Germinal center (tissue), 1 donor: ENCODE measurements at places on chromosomes 16 and 17.

- no peak for DNase-seq
These were observed 58.4 kb upstream of the IRX3 start for GRCh38 chr16:54344646-54345630.

DNA sequence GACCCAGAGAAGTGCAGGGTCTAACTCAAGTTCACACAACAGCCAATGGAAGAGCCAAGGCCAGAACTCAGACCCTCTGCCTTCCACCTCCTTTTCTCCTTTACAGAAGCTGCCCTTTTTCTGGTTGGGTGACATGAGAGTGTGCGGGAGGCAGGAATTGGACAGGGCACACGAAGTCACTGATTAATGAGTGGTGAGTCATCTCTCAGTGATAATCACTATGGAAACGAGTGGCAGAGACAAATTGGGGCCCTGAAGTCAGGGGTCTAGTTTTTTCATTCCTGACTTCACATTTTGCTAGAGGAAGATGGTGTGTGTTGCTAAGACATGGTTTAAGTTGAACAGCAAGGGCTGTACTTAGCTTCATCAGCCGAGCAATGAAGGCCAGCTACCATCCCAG is 312.7 kb upstream of the CCL2 start:
- DNase-seq: no peak

DNA sequence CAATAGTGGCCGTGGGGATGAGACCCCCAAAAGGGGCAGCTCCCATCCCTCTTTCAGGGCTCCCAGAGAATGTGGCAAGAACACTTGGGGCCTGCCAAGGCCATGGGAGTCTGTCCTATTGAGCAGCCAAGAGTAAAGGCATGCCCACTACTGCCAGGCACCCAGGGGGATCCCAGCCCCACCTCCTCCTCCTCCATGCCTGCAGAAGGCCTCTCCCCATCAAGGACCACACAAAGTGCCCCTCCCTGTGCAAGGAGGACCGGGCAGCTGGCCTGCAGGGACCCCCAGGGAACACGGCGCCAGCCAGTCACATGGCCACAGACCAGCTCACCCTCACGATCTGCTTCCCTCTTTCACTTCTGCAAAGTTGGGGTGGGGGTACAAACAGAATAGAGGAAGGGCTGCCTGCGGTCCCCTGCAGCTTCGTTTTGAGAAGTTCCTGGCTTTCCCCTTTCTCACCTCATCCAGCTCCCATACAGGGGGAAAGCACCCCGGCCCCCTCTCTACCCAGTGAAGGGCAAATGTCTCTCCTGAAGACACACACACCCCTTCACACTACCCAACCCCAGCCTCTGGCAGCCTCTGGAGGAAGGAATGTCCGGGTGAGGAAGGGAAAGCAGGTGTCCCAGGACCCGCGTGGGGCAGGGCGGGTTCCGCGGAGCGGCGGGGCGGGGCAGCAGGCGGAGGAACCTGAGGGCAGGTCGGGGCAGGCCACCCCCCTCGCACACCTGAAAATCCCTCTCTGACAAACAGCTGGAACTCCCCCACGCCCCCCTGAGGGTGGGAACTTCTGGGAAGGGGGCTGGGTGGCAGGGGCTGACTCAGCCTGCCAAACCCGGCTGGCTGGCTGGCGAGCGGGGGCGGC is 2.0 kb downstream of the PPP1R9B start:
- peak; percentile 88 for DNase-seq

DNA sequence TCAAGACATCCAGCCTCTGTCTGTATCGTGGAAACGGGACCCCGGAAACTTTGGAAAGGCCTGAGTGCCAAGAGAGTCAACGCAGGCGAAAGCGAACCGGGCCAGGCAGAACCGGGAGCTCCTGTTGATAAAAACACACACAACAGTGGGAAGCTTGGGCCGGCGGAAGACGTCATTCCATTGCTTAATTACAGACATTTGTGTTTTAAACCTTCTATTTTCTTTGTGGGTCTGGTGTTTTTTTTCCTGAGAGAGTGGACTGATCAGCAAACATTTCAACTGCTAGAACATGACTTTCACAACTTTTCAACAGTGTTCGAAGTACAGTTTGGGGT is 878 bp upstream of the RNF157 start:
- DNase-seq: no peak

DNA sequence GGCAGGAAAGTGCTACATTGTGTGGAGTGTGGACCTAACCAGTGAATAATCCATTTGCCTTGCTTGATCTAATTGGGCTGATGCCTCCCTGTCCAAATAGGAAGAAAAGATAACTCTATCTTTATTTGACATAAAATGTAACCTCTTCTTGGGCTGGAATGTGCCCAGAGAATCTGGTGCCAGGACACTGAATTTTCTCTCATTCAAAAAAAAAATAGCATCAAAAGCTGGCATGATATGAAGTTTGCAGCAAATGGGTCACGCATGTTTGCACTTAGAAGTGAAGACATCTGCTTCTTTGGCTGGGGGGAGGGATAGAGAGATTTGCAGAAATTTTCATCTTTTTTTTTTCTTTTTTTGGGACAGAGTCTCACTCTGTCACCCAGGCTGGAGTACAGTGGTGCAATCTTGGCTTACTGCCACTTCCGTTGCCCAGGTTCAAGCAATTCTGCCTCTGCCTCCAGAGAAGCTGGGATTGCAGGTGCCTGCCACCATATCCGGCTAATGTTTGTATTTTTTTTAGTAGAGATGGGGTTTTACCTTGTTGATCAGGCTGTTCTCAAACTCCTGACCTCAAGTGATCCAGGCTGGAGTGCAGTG is 478.2 kb upstream of the EEF2KMT start:
- no peak for DNase-seq

GRCh38 chr17:9016941-9017552 is 4.3 kb upstream of the NTN1 start:
- DNase-seq: no peak

GRCh38 chr17:43573579-43574321 is 27.6 kb upstream of the ETV4 start:
- no peak for DNase-seq

DNA sequence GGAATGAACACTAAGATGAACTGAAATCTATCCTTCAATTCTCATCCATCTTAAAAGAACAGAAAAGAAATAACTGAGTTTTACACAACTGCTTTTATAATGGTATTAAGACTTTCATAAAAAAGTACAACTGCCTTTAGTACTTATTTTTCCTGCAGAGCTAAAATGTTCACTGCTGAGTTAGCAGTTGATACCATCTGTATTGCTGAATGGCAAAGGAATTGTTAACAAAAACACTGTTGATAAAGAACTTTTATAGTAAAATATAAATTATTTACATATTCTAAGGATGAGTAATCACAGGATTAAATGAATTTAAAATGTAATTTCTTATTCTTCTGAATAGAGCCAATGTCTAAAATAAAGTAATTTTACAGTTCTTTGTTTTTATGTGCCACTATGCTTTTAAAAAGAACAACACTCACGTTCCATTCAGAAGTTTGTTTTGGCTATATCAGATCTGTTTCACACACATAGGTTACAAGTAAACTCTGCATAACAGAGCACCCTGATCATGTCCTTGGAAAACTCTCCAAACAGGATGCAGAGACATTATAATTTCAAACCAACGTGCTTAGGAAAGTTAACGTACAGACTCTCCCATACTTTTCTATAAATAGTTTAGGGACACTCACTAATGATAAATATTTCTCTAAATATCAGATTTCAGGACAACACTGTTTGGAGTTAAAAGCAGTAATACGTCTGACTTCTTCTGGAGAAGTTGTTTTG is 151.1 kb downstream of the ITFG1 start:
- no peak for DNase-seq

GRCh38 chr16:66028510-66029216 is 337.8 kb upstream of the CDH5 start:
- DNase-seq: no peak

GRCh38 chr16:64656471-64656870 is 465.4 kb downstream of the CDH11 start:
- no peak for DNase-seq

DNA sequence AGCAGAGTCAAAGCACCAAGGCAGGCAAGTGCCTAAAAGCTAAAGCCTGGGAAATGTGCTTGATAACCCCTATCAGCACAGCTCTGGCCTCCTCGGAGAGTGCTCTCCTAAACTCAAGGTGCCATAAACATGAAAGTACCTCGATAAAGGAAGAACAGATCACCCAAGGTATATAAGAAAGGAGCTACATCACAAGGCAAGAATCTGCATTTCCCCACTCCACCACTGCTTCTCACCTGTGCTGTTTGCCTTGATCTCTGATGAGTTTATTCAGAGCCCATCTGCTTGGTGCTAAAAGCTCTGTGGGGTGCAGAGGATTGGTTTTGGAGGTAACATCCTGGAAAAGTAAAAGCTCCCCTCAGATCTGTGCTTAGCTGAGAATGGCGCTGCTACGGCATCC is 449.5 kb upstream of the CDH5 start:
- no peak for DNase-seq

DNA sequence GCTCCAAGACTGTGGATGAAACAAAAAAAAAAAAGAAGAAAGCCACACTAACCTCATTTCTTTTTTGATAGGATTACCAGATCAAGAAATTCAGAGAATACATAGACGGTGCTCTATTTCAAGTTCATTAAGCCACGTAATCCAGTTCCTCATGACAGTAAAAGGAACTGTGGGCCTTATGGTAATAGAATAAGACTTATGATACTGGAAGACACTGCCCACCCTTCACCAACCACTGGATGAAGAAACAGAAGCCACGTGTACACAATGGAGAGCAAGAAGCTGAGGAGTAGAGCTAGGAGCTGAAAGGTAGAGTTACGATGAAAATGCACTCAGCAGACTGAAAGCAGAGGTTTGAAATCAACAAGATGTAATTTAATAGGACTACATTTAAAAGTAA is 11.2 kb downstream of the NCBP3 start:
- no peak for DNase-seq

DNA sequence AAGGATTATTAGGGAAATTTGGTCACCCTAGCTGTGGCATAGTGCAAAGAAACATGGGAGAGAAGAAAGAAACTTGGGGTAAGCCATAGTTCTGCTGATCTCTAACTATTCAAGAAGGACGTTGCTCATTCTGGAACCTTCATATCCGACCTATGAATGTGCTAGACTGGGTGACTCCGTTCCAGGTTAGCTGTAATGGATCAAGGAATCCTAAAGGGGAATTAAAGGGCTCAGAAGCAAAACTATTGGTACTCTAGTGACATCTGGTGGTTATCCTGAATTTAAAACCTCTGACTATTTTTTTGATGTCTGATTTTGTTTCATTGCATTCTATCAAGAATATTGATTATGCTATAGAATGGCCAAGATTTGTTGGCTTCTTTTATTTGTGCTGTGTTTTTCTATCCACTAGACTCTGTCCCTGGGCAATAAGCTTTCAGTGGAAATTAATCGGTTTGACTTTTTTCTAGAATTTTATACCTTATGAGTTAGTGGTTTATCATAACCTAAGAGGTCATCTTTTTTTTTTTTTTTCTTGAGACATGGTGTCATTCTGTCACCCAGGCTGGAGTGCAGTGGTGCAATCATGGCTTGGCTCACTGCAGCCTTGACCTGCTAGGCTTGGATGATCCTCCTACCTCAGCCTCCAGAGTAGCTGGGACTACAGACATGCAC is 19.5 kb downstream of the PCTP start:
- DNase-seq: peak; percentile 47

DNA sequence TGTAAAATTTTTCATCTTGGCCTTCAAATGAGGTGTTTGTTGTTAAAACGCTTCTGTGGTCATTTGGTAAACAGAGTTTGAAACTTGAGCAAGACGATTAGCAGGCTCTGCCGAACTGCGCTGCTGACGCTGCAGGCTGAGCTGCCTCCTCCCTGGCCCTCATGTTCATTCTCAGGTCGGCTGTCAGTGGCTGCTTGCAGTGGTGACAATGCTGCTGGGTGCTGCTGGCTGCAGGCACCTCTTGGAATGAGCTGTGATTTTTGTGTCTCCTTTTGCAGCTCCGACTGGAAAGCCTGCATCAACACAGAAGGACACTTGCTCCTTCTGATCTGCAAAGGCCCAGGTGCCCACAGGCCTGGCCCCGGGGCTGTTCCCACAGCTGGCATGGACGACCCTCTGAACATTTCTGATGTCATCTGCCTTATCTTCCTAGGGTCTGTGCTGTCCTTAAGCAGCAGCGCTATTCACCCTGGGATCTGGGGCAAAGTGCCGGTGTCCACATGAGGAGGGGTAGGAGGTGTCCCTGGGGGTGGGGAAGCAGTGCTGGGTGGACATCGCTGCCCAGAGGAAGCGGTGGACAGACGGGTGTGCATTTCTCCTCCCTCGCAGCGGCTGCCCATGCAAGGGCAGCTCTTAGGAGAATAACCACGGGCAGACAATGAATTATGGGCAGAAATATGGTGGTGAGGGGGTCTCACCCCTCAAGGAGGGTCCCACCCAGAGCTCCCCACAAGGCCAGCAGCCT is 23.1 kb upstream of the OSGIN1 start:
- no peak for DNase-seq

GRCh38 chr17:9247401-9247938 is 226.2 kb downstream of the NTN1 start:
- DNase-seq: no peak

- no peak for DNase-seq
These were observed 1.9 kb upstream of the MLX start for GRCh38 chr17:42564815-42565522.

DNA sequence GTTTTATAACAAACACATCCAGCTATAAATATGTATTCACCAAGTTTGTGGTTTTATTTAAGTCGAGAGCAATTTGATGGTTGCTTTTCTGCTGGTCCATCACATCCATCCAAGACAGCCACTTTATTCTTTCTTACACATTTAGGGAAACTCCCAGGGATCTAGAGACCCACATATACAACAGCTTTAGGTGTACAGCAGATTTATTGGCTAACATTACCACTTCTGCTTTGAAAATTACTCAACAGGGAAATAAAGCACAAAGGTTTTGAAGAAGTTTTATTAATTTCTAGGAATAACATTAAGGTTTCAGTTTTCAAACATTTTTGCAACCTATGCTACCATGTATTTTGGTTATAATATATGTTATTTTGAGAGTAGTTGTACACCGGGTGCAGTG is 6.9 kb downstream of the ERCC4 start:
- DNase-seq: no peak

- peak; percentile 79 for DNase-seq
These were observed 95.8 kb downstream of the IRF8 start for GRCh38 chr16:85994492-85995490.

DNA sequence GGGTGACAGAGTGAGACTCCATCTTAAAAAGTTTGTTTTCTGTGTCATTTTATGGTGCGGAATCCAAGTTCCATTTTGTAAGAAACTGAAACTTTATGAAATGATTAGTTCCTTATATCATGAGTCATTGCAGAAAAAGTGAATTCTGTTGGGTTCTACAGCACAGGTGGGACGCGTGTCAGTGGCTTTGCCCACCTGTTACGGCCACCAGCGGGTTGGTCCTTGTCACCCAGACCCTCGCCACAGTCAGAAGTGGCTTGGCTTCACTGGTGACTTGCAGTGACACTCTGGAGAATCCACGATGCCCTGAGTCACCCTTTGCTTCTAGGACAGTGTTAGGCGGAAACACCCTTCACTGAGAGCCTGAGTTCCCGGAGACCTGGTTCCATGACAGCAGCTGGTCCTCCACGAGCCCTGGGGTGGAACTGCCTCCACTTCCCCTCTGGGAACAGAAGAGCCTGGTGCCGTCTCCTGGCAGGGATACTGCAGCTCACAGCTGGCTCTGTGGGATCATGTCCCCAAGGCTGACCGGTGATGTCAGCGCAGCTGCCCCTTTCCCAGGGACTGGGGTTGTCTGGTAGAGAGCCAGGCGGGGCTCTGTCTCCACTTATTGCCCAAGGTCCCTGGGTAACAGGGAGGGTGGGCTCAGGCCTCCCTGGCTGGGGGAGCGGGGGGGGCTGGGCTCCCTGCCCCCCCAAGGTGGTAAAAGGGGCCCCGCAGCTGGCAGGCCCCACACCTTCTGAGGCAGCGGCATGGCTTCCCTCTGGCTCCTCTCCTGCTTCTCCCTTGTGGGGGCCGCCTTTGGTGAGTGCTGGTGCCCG is at the start of gene CTRB1:
TSS of gene CTRB1 (plus strand) at position 733 of the 821 bp plus-strand sequence. CDS start at position 753, 20 bp downstream.
- DNase-seq: no peak
